Activated CD8-positive, alpha-beta memory T cell treated with anti-CD3 and anti-CD28 coated beads for 1 hour (primary cell): ENCODE measurements at places on chromosomes 5 and 9.
A peak's percentile ranks its signal among the peaks of the same experiment; 100 is the strongest.

GRCh38 chr9:99008203-99008602 is 64.5 kb downstream of the COL15A1 start:
- no peak for DNase-seq

GRCh38 chr5:57420801-57421200 is 61.8 kb downstream of the ACTBL2 start:
- no peak for DNase-seq

DNA sequence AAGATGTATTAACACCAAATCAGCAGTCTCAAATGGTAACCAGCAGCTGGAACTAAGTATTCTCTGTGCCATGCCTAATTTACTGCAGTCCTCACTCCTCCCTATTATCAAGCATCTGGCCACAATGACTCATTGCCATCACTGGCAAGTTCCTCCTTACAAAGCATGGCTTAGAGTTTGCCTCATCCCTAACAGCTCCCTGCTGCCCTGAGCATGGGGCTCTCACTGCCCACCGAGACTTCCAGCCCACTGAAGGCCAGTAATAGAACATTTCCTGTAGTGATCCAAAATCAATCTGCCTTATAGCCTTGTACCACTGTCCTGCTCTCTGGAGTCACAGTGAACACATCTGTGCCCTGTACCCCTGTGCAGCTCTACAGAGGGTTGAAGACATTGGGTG is 211.9 kb upstream of the TRIM32 start:
- no peak for DNase-seq

DNA sequence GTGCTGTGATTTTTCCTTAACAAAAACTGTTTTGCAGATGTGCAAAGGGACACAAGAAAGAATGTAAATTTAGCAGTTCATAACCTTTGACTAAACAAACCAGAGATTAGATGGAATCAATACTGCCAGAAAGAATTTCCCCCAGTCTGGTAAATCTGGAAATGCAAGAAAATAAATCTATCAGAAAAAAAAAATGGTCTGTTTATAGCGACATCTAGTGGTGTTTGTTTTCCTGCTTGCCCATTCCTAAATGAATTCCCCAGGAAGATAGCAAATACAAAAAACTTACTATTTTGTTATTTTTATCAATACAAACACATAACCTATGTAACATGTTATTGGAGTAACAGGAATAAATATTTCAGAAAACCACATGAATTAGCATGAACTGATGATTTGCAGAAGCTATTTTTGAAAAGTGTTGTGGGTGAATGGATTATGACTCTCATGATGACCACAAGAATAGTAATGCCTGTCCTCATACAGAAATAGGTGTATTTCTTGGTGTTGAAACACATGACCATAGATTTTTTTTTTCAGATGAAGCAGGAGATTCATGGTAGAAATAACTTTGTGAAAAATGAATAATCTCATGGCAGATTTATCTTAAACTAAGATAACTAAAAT is 1703.8 kb downstream of the MAT2B start:
- no peak for DNase-seq

GRCh38 chr9:27586304-27586703 is 13.0 kb upstream of the C9orf72 start:
- no peak for DNase-seq

GRCh38 chr9:120885958-120886357 is 9.0 kb upstream of the PHF19 start:
- no peak for DNase-seq

DNA sequence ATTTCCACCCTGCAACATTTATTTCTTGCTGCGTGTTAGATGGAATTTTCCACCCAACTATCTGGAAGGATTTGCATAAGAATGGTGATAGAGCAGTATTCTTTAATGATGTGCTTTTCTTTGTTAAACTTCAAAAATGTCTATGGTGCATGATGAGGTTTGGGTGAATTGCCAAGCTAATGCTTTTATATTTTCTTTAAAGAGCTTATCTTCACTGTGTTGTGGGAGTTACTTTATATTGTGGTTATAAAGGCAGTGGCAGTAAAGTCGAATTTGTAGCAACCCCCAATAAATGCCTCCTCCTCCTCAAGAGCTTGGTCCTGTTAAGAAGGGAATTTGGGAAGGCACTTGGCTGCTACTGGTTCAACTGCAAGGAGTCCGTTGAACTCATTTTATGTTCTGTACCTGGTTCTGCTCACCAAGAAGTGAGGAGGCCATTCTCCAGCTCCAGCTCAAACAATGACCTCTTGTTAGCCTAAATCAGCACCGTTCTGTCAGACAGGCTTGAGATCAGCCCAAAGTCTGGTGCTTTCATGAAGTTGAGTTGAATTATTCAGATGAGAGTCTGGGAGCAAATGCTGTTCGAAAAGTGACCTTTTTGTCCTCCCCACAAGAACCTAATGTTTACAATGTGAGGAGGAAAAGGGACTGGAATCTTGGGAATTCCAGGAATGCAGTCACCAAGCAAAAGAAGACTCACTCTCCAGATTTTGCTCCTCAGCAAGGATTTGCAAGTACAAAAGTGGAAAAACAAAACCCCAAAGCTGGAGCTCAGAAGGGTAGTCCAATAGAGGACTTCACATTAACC is 217.0 kb downstream of the TMEM38B start:
- DNase-seq, result no peak

DNA sequence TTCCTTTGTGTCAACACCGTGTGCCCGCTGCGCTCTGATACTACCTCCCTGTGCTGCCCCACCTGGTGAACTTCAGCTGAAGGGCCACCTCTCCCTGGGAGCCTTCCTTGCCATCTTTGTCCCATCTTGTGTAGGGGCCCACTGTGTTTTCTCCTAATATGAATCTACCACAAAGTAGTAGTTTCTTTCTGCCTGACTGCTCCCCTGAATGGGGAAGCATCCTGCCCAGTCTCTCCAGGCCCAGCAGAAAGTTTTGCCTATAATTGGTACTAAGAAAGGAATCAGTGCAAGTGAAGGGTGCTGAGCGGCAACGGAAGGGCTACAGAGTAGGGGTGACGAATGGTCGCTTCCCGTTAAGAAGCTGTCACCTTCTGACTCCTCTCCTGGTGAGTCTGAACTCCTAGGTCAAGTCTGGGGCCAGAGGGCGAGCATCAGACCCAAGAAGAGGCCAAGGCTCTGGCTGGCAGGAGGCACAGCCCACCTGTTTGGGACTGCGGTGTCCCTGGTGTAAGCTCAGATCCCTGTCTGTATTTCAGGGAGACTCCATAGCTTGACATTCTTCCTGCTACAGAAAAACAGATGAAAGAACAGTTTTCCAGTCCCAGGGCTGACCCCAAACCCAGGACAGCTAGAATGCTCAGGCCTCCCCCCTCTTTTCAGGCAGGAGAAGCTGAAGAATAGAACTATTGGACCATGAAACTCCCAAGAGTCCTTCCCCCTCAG is 24.1 kb downstream of the WWC1 start:
- no peak for DNase-seq

DNA sequence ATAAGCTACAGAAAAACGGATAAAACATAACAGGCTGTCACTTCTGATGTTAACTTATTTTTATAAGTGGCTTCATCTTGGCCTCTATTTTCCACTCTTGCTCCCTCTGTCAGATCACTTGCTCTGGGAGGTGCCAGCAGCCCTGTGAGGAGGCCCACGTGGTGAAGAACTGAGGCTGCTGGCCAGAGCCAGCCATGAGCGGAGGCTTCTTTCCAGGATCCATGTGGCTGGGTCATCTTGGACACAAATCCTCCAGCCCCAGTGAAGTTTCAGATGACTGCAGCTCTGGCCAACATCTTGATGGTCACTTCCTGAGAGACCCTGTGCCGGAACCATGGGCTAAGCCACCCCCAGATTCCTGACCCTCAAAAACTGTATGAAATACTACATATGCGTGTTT is 7.5 kb upstream of the CMBL start:
- DNase-seq, result no peak

DNA sequence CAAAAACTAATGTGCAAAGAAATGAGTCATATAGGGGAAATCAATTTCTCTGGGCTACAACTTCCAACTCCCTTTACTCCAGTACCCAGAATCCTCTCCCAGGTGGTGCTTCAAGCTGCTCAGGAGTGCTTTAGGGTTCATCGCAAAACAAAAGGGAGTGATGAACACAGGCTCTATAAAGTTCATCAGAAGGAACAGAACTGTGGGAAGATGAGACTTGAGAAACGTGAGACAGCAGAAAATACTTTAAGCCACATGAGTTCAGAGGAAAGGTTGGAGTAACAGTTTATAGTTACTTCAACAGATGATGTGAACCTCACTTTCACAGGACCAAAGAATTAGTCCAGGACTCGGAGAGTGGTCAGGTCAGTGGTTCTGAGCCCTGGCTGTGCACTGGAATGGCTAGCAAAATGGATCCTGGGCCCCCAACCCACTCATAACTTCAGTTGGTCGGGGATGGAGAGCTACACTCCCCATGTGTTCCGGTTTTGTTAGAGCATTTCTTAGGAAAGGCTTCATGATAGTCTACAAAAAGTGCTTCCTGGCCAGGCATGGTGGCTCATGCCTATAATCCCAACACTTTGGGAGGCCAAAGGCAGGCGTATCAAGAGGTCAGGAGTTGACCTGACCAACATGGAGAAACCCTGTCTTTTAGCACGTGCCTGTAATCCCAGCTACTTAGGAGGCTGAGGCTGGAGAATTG is 4.3 kb downstream of the RPL12 start:
- DNase-seq, result no peak

DNA sequence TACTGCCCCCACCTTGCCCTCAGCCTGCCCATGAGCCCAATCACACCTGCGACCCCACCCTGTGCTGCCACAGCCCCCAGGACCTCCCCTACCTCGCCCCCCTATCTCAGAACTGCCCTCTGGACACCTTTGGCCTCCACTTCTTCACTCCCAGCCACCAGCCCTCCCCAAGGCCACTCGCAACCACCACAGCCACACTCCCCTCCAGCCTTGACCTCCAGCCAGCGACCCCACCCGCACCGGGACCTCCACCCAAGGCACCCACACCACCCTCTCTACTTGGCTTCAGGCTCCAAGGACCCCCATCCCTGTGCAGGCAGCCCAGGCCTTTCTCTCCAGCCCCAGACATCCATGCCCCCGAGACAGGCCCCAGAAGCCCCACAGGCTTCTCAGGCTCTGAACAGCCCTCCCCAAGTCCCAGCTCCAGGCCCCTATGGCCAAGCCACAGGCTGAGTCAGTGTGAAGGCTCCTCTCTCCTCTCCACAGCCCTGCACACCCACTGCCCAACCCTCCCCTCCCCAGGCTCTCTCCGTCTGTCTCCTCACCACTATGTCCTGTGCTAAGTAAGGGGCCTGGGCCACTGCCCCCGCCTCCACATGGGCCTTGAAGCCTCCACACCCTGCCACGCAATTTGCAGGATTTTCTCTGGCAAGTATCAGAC is 2.0 kb downstream of the AK1 start:
- no peak for DNase-seq

DNA sequence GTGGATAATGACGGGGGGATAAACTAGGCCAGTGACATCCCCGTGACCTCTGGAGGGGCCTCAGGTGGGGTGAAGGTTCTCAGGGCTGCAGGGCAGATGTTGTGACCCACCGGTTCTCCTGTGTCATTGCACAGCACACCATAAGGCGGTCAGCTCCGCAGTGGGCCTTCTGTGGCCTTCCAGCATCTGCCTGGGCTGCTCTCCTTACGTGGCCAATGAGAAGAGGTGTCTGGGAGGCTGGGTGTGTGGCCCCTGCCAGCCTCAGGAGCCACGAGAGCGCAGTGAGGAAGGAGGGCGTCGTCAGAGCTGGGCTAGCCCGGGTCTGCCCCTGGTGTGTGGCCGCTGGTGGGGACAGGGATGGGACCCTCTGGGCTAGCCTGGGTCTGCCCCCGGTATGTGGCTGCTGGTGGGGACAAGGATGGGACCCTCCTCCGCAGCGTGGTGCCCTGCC is 48.7 kb downstream of the COL5A1 start:
- DNase-seq, result no peak

- no peak for DNase-seq
Observed at GRCh38 chr9:74753650-74754049, 134.1 kb downstream of the TRPM6 start.

- no peak for DNase-seq
Observed at GRCh38 chr9:12862611-12863410, 88.0 kb downstream of the LURAP1L start.

DNA sequence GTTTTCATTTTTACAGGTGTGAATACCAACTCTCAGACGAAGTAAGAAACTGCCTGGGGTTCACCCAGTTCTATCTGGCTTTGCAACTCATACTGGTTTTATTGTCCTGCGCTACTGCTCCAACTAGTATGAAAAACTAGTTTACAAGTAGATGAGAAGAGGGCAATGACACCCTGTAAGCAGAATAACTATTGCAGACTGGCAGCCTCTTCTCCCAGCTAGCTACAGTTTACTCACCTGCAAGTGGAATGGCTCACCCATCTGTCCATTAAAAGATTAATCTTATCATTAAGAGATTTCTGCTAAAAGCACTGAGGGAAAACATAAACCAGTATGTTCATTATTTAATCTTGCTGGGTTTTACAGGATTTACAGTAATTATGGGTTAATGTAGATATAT is 113.4 kb downstream of the FRMD3 start:
- no peak for DNase-seq

GRCh38 chr5:171924493-171925122 is 81.8 kb downstream of the FBXW11 start:
- no peak for DNase-seq

DNA sequence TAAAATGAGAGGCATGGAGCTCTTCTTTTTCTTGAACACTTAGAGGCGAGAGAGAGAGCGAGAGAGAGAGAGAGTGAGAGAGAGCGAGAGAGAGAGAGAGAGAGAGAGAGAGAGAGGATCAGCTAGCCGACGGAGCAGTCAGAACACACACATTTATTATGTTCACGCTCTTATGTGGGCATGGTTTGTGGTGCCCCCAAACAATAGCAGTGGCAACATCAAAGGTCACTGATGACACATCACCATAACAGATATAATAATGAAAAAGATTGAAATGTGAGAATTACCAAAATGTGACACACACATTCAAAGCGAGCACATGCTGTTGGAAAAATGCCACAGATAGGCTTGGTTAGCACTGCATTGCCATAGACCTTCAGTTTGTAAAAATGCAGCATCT is 116.1 kb downstream of the KDM4C start:
- peak; percentile 7 for DNase-seq

- DNase-seq, result no peak
Observed at GRCh38 chr5:174229068-174229467, 183.6 kb downstream of the NSG2 start.

GRCh38 chr9:105259274-105259673 is 14.8 kb downstream of the SLC44A1 start:
- no peak for DNase-seq

DNA sequence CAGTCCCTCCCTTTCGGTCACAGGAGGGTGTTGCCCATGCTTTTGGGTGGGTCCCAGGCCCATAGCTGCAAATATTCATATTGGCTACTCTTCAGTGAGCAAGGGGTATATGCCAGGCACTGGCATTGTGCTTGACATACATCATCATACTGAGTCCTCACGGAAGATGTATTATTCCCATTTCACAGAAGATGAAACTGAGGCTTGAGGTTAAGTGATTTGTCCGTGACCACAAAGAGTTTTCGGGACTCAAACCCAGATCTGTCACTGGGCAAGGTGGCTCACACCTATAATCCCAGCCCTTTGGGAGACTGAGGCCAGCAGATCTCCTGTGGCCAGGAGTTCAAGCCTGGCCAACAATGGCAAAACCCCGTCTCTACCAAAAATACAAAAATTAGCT is 6.5 kb upstream of the FGFR4 start:
- DNase-seq, result no peak

- no peak for DNase-seq
Observed at GRCh38 chr9:19180991-19181390, 49.5 kb upstream of the DENND4C start.
